OCI-M1 (cell line): ENCODE measurements at places on chromosomes 2 and 18.

GRCh38 chr2:42874949-42875801 lies 82.8 kb upstream of the HAAO start:
- no peak for DNase-seq

- no peak for DNase-seq
These were observed 1285.9 kb upstream of the CELF4 start for GRCh38 chr18:38851526-38851925.

- no peak for DNase-seq
These were observed 429.2 kb downstream of the PID1 start for GRCh38 chr2:228841877-228842276.

DNA sequence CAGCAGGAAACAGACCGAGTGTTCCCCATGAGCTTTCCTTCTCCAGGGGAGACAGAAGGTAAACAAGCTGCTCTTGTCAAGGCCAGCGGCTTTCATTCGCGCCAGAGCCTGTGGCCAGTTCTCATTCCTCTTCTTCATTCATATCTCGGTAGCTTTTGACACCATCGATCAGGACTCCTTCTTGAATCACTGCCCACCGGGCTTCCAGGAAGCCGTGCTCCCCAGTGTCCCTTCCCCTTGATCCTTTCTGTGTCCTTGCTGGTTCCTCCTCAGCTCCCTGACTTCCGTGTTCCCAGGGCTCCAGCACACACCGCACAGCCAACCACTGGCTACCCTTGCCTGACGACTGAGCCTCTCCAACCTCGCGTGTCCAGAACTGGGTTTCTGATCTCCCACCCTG lies 14.1 kb downstream of the SLC66A3 start:
- no peak for DNase-seq
